ENCODE measurements at places on chromosomes 2 and 18.

DNA sequence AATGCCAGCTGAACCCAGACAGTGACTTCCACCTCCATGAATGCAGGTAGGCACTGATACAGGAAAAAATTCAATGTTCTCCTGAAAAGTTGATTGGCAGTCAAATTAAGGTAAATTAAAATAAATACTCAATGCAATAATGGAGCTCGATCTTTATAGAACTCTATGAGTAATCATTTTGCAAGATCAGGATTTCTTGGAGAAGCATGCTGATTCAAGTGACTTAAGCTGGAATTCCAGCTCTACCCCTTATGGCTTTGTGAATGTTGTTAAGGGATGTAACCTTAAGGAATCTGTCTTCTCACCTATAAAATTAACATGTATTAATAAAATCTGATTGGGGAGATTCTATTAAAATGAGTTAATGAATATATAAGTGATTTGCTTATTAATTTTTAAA, 145.1 kb downstream of the QPCT start:
- no peak for DNase-seq

DNA sequence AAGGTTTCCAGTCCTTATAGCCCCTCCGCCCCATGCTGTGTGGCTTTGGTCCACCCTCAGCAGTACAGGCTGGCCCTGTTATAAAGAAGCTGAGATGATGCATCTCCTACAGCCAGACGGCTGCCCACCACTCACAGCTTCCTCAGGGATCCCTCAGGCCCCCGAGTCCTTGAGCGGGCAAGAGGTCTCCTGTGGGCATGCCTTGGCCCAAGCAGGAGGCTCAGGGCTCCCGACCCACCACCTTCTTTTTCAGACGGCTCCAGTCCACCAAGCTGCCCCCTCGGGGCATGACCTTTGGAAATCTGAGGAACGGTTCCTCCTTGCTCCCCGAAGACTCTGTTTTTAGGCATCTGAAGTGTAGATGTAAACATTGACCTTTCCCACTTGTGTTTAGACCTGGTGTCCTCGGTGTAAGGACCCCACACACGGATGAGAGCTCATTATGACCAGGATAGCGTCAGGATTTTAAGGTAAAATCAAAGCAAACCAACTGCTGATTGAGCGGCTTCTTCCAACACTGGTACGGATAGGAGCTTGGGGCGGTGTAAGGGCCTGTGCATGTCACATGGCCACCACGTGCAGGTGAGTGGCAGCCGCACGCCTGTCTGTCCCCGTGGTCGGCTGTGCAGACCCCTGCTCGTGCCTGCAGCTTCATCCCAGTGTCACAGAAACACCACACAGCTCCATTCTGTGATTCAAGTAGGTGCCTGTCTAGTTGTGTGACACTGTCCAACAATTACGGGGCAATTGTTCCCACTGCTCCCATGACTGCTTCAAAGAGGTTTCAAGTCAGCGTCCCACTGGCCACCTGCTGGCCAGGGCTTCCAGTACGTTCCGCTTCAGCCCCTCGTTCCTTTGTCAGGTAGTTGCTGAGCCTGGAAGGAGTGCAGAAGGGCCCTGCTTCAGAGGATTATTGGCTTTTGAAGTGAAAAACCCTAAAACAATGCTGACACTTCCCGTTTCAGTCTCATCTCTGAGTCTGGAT, 74.7 kb downstream of the NDUFA10 start:
- no peak for DNase-seq

GRCh38 chr2:28801726-28802125, 8.9 kb upstream of the SPDYA start:
- peak; percentile 53 for DNase-seq

GRCh38 chr2:43001055-43001378, 208.6 kb upstream of the HAAO start:
- no peak for DNase-seq

GRCh38 chr2:241910604-241911520, 41.3 kb downstream of the RTP5 start:
- no peak for DNase-seq

GRCh38 chr2:222465746-222466145, 41.4 kb downstream of the SGPP2 start:
- DNase-seq, result no peak

DNA sequence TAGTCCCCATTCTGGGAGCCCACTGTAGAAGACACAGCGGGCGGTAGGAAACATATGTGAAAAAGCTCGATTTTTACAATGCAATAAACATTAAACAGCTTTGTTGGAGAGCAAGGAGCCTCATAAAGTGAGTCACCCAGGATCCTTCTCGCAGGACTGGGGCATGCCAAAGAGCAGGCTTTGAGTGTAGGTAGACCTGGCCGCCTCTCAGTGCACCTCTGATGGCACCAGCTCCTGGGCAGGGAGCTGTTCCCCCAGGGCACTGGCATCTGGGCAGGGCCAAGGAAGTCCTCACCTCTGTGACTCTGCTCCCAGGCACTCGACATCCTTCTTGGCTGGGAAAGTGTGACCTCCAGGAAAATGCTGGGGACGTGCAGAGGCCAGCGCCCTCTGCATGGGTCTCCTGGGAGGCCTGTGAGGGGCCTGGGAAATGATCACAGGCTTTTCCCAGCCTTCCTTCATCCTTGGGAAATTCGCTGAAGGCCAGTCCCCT, 94.2 kb downstream of the POLR1A start:
- DNase-seq, result peak; percentile 33

DNA sequence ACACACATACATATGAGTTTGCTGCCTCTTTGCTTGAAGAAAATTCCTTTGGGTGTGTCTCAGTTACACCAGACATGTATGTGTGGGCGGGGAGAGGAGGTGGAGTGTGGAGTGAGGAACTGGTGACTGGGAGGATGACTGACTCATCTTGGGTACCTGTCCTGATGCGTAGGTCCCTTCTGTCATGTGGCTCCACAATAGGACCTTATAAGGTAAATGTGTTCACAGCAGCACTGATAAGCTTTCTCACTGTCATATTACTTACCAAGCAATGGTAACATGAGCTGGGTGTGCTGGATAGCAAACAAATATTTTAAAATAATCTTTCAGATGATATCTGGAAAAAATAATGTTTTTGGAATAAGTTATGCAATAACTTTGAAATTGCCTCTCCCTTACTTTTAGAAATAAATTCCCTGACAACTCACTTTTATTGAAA, 45.1 kb downstream of the SLC9A2 start:
- DNase-seq, result peak; percentile 19

- DNase-seq, result no peak
Observed at GRCh38 chr2:30548386-30548785, 101.3 kb downstream of the LCLAT1 start.

- DNase-seq, result no peak
Observed at GRCh38 chr18:22538426-22538825, 120.7 kb upstream of the CTAGE1 start.

DNA sequence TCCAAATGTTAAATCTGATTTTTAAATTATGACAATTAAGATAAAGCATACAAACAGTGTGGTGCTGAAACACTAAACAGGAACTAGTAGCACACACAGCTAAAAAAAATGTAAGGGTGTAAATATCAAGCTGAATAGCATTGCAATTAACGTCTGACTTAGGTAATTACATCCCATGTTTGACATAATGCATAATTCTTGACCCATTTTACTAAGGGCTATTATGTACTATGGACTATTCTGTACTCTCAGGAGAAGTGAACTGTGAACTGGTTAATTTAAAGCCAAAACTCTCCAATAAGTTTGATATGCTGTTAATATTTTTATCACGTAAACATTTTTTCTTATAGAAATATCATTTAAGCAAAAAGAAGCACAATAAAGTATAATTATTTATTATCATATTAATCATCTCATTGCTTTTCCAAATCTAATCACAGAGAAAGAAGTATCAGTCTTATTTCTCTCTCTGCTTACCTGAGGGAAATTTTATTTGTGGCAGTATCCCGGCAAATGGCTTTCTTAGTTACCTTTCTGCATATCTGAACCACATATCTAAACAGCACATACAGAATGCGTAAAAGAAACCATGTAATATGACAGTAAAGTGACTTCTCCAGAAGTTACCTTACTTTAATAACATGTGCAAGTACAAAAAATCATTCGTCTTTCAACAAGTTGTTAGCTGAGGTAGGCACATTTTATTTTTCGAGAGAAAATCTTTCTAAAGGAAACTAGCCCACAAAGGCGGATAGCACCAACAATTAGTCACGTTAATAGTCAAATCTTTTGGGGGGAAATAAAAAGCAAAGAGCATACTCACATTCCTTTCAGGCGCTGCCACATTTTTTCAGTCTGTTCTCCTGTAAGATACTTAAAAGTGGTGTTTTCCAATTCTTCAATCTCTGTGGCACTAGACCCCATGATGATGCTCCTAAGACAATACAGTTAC, 94.9 kb upstream of the PDE1A start:
- no peak for DNase-seq

DNA sequence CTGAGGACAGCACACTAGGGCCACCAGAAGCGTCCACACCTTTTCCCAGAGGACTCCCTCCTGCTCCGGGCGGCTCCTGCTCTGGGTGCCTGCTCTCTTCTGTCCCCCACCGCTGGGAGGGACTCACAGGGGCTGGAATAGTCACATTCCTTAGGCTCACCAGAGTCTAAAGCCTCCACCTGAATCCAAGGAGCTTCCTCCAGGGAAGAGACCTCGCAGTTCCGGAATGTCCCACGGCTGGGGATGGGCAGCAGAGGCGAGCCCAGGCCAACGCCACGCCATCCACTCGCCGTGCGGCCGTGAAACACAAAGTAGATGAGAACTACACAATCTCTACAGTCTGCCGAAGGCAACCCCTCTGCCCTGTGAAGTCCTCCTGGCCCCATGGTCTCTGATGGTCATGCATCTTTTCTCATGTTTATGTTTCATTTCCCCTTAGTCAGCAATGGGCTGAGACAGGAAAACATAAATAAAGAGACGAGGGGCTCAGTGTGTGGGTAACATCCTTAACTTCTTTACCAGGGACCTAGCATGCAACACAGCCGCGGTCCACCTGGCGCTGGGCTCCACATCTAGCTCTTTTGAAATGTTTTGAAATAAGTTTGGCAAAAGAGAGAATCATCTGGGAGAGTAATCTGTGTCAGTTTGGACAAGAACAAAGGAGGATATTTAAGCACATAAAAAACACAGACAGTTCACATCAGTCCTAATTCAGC, 98.4 kb downstream of the PXDN start:
- DNase-seq, result no peak

GRCh38 chr18:10752382-10752781, 226.6 kb downstream of the NAPG start:
- no peak for DNase-seq

GRCh38 chr2:42232024-42232423, 62.9 kb downstream of the EML4 start:
- no peak for DNase-seq

- peak; percentile 59 for DNase-seq
Observed at GRCh38 chr18:519019-519879, 18.7 kb upstream of the COLEC12 start.

DNA sequence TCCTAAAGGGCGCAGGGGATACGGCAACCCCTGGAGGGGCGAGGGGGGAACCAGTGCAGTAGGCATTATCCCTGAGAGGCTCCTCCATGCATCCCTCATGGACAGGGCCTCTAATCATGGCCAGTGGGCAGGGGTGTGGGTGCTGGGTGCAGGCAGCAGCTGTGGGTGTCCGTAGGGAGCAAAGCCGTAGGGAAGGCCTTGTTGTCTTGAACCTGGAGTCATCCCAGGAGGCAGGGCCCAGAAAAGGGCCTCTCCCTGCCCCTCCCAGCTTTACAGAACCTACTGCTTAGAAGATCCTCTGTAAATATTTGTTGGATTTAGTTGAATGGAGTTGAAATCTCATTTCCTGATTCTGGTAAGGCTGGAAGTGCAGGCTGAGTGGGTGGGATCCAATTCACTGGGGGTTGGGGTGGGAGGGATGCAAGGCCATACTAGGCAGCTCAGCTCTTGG, 207.0 kb upstream of the HAAO start:
- DNase-seq, result no peak

DNA sequence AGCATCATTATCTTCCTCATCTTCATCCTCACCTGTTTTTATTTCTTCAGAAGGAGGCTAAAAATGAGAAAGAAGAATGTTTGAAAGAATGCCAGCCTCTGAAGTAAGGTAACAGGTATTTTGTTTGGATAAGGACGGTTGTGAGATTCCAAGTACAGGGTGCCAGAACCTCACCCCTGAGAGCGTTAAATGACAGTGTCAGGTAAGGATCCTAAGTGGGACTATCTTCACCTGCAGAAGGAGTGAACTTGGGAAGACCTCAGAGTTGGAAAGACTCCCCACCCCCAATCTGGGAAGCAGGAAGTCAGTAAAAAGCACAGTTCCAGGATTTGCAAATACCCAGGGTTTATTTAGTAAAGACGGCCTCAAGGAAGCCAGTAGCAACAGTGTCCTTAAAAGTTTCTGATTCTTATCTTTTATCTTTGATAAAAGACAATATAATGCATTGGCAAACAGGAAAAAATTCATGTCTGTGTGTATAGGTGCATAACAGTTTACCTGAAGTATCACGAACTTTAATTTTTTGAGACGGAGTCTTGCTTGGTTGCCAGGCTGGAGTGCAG, 52.3 kb downstream of the THOC1 start:
- no peak for DNase-seq

GRCh38 chr18:24704946-24705630, 244.7 kb downstream of the HRH4 start:
- DNase-seq, result no peak

DNA sequence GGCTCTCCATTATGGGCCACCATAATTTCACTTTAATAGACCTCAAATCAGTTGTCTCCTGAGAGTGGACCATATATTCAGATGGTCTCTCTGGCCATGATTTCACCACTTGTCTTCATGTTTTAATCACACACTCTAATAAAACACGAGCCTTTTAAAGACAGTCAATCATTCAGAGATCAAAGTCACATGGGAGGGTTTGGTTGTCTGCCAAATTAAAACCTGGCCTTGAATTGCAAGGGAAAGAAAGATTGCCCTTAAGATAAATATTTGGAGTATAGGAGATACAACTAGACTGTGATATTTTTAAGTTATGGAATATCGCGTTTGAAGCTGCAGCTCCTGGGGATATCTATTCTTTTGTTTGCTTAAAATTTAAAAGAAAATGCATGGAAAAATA, 377.8 kb upstream of the DDX18 start:
- no peak for DNase-seq

GRCh38 chr2:18423636-18424035, 136.8 kb downstream of the RDH14 start:
- DNase-seq, result peak; percentile 42

DNA sequence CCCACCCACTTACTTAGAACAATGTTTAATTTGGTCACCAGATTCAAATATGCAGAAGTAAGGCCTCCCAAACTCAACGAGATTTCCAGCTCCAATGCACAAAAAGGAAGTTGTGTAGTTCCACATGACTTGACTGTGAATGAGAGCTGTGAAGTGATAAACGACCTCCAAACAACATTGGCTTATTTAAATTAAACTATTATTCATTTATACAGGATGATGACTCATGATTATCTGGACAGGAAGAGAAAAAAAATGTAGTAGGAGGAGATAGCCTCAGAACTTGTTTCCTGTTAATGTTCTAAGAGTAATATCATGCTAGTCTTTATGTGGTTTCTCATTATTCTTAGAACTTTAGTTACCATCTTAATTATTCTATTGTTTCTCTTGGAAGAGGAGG, 237.3 kb downstream of the C1D start:
- peak; percentile 85 for DNase-seq

All from ELR (cell line).